ENCODE measurements at places on chromosomes 4 and X. TPM values are rescaled to one million over a fixed set of nuclear protein-coding genes. Genes with fewer than 3 reads are reported as not detected.

The DOK7 gene
- total RNA-seq: 0.32 TPM

The NDST4 gene
- not detected for total RNA-seq

The C4orf36 gene
- total RNA-seq: not detected

The LPAR4 gene
- not detected for total RNA-seq

The CXCL11 gene
- not detected for total RNA-seq

The ZNF330 gene
- 33.5 TPM for total RNA-seq

The ADAMTS3 gene
- total RNA-seq: 5.5 TPM

The PRRG3 gene
- not detected for total RNA-seq

The SOWAHB gene
- 0.05 TPM for total RNA-seq

The CD99 gene
- 238 TPM for total RNA-seq

The TRPC5OS gene
- not detected for total RNA-seq

The TMSB15C gene
- total RNA-seq: 3.6 TPM

The TBC1D8B gene
- total RNA-seq: 36.2 TPM

The PABPC5 gene
- total RNA-seq: 0.46 TPM

The UNC5C gene
- total RNA-seq: not detected

The CTAG1B gene
- total RNA-seq: not detected

The TCEAL7 gene
- total RNA-seq: 15.9 TPM

The ADH6 gene
- not detected for total RNA-seq

The LRAT gene
- not detected for total RNA-seq

The DCAF8L1 gene
- total RNA-seq: not detected

The PLP1 gene
- not detected for total RNA-seq

The RAP2C gene
- total RNA-seq: 29.3 TPM

The EDA gene
- total RNA-seq: 0.23 TPM

The CT45A2 gene
- total RNA-seq: not detected

The CCDC160 gene
- 0.30 TPM for total RNA-seq

The ATP1B4 gene
- not detected for total RNA-seq

The MTCP1 gene
- total RNA-seq: 3.1 TPM

The PNMA6A gene
- total RNA-seq: 3.9 TPM

The PRDM8 gene
- total RNA-seq: 11.9 TPM

The JAKMIP1 gene
- total RNA-seq: not detected

The MAGEA4 gene
- total RNA-seq: not detected

The CDX4 gene
- total RNA-seq: not detected

The DGKK gene
- not detected for total RNA-seq

The KCNE5 gene
- total RNA-seq: 0.55 TPM

The SORBS2 gene
- 15.8 TPM for total RNA-seq

The SGMS2 gene
- total RNA-seq: 141 TPM

The SOD3 gene
- 16.9 TPM for total RNA-seq

The GYPE gene
- total RNA-seq: 0.37 TPM

The SLC25A31 gene
- not detected for total RNA-seq
